ENCODE measurements at places on chromosomes 7 and 10. TPM values are rescaled to one million over a fixed set of nuclear protein-coding genes. Genes with fewer than 3 reads are reported as not detected.

- no peak for DNase-seq
These were observed 32.9 kb upstream of the SLF2 start for GRCh38 chr10:100879741-100880360.

- no peak for DNase-seq
These were observed 98.8 kb downstream of the CACNB2 start for GRCh38 chr10:18238870-18239485.

- DNase-seq = no peak
These were observed 264.0 kb upstream of the NEBL start for GRCh38 chr10:21161090-21161625.

GRCh38 chr7:17472518-17472917 is 174.1 kb downstream of the AHR start:
- DNase-seq = no peak

- no peak for DNase-seq
These were observed 96.5 kb upstream of the PLPP4 start for GRCh38 chr10:120360571-120360970.

- DNase-seq = no peak
These were observed 16.2 kb upstream of the SLC26A4 start for GRCh38 chr7:107644309-107644974.

DNA sequence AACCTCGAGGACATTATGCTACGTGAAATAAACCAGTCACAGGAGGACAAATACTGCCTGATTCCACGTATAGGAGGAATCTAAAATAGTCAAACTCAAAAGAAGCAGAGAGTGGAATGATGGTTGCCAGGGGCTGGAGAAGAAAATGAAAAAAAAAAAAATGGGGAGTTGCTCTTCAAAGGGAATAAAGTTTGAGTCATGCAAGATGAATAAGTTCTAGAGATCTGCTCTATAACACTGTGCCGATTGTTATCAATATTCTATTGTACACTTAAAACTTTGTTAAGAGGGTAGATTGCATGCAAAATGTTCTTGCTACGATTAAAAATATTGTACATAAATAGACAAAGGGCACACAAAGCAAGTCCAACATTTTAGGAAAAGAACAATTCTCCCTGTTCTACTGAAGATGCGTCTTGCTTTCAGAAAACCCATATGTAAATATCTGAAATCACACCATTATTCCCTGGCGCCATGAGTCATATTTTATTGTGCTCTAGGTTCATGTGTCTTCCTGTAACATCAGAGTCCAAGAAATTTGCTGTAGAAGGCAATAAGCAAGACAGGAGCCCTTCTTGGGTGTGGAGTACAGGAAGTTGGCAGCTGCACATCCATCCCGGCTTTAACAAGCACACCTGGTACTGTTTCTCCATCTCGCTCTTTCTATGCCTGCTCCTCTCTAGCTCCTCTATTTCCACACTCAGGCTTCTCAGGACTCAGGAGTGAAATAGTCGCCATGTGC is 145.9 kb downstream of the GFRA1 start:
- DNase-seq = no peak

DNA sequence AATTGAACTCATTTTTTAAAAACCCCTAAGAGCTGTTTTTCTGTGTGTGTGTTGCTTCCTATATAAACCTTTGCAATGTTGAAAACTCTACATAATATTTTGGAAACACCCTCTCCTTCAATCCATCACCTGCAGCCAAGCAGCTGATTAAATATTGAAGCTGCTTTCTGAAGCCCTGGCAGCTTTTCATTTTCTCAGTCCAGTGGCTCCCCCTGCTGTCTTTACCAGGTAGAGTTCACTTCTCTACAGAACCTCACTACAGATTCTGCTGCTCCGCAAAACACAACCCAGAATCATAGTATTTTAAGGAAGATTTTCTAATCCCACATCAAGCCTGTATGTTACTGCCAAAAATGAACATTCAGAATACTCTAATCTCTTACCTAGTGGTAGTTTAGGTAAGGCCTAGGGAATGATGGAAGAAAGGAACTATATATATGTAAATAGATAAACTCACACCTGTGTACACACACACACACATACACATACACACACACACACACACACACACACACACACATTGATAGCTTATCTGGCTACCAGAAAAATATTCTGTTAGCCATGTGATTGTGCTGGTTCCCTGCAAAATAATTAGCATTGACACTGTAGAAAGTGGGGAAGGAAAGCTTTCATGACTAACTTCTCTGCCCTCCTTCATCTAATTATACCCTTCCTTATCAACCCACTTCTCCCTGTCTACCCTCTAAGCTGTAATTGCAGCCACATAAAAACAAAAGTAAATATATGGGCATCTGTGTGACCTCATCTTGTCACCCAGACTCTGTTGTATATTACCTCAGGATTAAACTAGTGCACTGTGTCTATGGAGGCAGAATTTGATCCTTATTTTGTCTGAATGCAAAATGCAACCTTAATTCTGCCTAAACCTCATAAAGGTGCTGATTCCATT is 229.5 kb upstream of the FZD1 start:
- DNase-seq = no peak

Gene PAX2
- not detected for total RNA-seq

Gene CNPY1
- total RNA-seq = not detected
